ENCODE measurements at places on chromosomes 16 and 17.

- DNase-seq, result peak; percentile 90
These were observed 7.1 kb upstream of the TEX19 start for GRCh38 chr17:82351713-82352488.

- DNase-seq, result peak; percentile 32
These were observed 40.9 kb upstream of the RBFOX3 start for GRCh38 chr17:79651761-79652160.

DNA sequence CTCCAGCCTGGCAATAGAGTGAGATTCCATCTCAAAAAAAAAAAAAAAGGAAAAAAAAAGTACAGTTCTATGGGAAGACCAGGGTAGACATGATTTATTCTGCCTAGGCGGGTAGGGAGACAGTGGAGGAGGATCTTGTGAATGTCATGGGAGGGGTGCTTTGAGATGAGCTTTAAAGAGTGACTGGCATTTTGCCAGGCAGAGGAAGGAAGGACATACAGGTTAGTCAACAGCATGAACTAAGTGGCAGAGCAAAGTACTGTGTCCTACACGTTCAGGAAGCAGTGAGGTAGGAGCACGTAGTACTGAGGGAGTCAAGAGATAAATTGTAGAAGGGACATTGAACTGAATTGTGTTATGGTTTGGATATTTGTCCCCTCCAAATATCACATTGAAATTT lies 451.5 kb downstream of the TOX3 start:
- DNase-seq, result no peak

DNA sequence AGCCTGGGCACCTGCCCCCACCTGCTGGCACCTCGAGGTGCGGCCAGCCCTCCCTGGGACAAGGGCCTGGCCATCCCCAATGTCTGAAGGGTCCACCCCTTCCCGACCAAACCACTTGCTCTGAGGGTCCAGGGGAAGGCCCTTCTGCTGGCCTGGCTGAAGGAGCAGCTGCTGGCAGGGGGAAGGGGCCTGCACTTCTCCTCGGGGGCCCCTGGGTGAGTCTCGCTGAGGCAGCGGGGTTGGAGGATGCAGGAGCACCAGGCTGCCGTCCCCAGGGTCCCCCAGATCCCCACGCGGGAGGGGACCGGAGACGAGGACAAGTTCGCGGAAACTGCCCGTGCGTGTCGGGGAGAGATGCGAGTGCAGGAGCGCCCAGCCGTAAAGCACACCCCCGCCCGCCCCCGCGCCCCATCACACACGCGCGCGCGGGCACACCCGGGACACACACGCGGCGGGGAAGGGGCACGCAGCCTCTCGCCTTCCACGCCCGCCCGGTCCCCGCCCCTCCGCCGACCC lies 725 bp upstream of the CACNA1H start:
- no peak for DNase-seq

- no peak for DNase-seq
These were observed 37.0 kb downstream of the STX8 start for GRCh38 chr17:9538626-9539025.

DNA sequence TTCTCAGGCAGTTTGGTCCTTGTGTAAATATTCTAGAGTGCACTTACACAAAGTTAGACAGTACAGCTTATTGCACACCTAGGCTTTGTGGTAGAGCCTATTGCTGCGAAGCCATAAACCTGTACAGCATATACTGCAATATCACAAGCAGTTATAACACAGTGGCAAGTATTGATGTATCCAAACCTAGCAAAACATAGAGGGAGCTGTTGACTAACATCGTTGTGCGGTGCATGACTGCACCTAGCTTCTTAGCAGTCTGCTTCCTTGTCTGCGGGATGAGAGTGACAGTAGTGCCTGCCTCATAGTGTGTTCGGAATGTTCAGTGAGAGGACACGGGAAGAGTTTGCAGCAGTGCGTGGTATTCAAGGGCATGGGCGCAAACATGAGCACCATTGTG lies 78.9 kb downstream of the MPRIP start:
- no peak for DNase-seq

- DNase-seq, result peak; percentile 61
These were observed 101.2 kb downstream of the ZNF423 start for GRCh38 chr16:49754495-49755312.

- no peak for DNase-seq
These were observed 367.4 kb upstream of the TNRC6C start for GRCh38 chr17:77590951-77591735.

DNA sequence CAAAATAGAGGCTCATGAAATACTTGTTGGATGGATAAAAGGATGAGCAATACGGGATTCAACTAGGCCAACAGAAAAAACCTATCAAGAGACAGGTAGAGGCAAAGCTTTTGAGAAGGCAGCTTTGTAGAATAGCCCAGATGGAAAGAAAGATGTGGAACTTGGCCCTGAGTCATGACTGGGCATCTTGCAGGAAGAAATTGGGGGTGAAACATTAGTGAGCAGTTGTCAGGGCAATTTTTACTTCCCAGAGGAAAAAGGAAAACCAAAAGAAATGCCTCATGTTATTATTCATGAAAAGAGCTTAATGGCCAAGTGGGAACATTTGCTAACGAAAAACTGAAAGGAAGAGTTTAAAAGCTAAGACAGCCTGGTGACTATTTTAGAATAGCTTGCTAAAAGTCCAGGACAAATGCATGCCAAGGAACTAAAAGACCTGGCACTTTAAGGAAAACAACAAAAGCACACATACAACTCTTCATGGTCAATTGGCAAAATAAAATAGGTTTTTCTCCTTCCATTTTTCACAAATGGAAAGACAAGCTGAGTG lies 180.1 kb downstream of the HS3ST3A1 start:
- DNase-seq, result no peak

- no peak for DNase-seq
These were observed 42.3 kb downstream of the SLC7A5 start for GRCh38 chr16:87826798-87827587.

- DNase-seq, result no peak
These were observed 3.1 kb downstream of the MT1E start for GRCh38 chr16:56628486-56629350.

- no peak for DNase-seq
These were observed 12.7 kb downstream of the PHKB start for GRCh38 chr16:47473792-47474191.

- DNase-seq, result no peak
These were observed 40.1 kb downstream of the HIC1 start for GRCh38 chr17:2094891-2095535.

- DNase-seq, result no peak
These were observed 531 bp upstream of the HASPIN start for GRCh38 chr17:3723188-3723555.

DNA sequence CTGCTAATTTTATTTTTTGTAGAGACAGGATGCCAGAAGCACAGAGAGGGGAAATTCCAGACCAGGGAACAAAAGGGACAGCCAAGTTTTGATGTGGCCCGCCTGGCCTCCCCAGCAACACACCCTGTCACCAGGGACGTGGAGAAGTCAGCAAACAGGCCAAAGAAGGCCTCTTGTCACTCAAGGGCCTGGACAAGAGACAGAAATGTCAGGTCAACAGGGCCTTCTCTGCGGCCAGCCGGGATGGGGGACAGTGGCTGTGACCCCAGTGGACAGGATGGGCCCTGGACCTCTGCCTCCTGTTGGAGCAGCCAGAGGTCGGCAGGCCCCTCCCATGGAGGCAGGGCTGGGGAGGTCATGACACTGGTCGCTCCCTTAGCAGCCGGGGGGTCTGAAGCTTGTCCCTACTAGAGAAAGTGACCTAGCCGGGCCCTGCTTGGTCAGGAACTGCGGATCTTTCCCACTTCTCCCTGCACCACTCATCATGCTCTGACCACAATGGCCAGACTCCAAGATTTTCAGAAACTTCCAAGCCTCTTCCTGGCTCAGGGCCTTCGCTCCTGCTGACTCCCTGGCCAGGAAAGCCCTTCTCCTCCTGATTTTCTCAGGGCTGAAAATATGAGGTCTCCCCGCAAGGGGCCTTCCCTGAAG lies 9.2 kb upstream of the TVP23A start:
- peak; percentile 87 for DNase-seq

GRCh38 chr17:71033336-71033735 lies 864.0 kb downstream of the KCNJ2 start:
- no peak for DNase-seq

GRCh38 chr16:12215277-12216105 lies 239.0 kb downstream of the SNX29 start:
- no peak for DNase-seq

- DNase-seq, result no peak
These were observed 14.5 kb downstream of the SNX11 start for GRCh38 chr17:48121923-48122664.

DNA sequence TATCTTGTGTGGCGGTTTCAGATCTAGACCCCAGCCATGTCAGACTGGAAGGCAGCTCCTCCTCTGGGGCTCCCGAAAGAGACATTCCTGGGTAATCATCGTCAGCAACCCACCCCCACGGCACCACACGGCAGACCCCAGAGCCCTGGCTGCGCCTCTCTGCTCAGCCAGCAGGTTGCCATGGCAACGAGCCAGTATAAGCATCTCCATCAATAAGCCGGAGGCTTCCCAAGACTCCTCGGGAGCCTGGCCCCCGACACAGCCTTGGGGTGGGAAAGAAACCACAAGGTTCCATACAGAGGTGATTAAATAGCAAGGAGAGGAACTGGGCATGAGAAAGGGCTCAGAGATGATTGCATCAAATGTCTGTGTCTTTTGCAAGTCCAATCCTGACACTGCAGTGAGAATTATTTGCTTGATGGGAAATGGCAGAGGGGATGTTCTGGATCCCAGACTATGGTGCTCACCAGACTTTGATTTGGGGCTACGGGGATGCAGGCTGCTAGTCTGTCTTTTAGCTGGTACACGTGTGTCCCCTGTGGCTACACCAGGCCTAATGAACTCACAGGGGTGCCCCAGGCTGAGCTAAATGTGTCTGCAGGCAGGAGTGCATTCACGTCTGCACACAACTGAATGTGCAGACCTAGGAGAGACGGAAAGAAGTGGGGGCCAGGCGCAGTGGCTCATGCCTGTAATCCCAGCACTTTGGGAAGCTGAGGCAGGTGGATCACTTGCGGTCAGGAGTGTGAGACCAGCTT lies 320.5 kb upstream of the TNRC6C start:
- DNase-seq, result no peak

DNA sequence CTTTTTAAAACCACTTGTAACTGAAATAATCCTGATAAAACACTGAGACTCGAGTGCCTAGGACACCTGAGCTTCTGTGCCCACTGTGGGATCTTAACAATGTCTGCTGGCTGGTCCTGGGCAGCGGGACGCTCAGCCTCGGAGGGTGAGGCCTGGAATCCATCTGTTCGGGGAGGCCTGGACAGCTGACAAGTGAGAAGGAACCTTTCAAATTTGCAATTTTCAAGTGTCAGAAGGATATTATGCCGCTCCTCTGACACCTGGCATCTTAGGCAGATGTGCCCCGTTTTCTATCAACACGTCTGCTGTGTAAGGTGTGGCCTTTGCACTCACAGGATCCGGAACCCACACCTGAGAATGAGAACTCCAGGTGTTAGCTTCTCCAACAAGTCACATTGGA lies 33.1 kb upstream of the C16orf78 start:
- DNase-seq, result peak; percentile 26

DNA sequence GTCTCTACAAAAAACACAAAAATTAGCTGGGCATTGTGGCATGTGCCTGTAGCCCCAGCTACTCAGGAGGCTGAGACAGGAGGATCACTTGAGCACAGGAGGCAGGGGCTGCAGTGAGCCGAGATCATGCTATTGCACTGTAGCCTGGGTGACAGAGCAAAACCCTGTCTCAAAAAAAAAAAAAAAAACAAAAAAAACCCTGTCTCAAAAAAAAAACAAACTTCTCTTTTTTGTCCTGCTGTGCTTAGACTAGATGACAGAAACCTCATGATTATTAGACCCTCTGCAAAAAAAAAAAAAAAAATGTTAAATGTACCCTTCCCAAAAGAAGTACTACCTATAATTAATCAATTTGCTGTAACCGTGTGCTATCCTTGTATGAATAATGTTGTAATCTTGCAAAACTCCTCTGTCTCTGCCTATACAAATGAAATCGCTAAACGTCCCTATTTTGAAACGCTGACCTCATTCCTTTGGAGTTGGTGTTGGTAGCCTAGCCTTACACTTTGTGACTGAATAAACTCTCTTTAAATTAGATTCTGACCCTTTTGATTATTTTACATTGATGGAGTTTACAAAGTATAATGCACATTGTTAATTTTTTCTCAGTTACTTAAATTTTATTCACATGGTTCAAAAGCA lies 13.6 kb upstream of the DHRS7B start:
- DNase-seq, result no peak

DNA sequence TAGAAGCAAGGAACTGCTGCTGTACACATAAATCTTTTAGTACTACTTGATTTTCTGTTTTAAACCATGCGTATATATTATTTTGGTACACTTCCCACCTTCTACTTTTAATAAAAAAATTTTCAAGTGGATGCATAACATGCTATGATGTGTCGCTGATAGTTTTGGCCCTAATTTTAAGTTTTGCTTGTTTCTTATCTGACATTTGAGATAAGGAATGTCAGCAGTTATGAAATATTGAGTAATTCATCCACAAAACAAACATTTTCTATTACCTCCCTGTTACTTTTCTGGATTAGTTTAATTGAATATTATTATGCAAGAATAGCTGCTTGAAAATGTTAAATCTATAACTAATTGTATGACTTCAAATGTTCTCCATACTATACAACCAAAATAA lies 35.8 kb downstream of the N4BP1 start:
- no peak for DNase-seq

DNA sequence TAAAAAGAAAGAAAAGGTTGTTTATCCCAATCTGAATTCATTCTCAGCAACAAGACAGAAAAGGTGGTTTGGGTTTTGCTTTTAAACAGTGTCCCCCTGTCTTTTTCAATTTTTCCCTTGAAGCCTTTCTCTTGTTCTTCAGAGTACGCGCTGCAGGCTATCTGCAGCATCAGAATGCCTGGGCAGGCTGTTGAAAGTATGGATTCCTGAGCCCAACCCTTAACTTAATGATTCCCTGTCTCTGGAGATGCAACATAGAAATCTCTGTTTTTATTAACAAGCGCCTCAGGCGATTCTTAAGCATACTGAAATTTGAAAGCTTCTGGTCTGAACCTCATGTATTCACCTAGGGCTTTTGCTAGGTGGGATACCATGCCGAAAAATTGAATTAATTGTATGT lies 32.1 kb downstream of the DGKE start:
- DNase-seq, result no peak

- DNase-seq, result no peak
These were observed 186.4 kb upstream of the CHMP6 start for GRCh38 chr17:80805032-80805751.

DNA sequence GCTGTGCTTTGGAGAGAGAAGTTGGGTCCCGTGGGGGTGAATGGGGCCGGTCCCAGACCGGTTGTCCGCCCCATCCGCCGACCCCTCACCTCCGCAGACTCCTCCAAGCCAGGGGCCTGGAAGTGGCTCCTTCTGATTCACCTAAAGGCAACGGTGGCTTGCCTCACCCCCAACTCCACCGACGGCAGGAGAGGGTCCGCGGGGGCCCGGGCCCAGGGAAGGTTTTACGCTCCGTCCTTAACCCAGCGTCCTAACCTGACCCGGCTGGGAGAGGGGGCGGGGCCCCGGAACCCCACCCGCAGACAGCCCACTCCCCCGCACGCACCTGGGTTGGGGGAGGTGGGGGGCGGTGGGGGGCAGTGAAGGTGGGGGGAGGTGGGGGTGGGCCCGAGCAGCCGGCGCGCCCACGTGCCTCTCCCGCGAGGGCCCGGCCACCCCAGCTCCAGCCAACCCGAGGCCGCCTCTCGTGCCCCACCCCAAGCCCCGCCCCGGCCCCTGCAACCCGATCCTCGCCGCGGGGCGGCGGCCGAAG lies 12.7 kb upstream of the CD300A start:
- DNase-seq, result no peak

Data from right atrium auricular region (tissue), 2 donors.